ENCODE measurements at places on chromosomes 5 and 9.

- no peak for DNase-seq
Observed at GRCh38 chr9:135032868-135033460, 54.5 kb upstream of the OLFM1 start.

- no peak for DNase-seq
Observed at GRCh38 chr9:76680716-76681425, 83.4 kb upstream of the PCA3 start.

GRCh38 chr5:118611332-118611945 is 376.9 kb downstream of the DTWD2 start:
- DNase-seq = no peak

DNA sequence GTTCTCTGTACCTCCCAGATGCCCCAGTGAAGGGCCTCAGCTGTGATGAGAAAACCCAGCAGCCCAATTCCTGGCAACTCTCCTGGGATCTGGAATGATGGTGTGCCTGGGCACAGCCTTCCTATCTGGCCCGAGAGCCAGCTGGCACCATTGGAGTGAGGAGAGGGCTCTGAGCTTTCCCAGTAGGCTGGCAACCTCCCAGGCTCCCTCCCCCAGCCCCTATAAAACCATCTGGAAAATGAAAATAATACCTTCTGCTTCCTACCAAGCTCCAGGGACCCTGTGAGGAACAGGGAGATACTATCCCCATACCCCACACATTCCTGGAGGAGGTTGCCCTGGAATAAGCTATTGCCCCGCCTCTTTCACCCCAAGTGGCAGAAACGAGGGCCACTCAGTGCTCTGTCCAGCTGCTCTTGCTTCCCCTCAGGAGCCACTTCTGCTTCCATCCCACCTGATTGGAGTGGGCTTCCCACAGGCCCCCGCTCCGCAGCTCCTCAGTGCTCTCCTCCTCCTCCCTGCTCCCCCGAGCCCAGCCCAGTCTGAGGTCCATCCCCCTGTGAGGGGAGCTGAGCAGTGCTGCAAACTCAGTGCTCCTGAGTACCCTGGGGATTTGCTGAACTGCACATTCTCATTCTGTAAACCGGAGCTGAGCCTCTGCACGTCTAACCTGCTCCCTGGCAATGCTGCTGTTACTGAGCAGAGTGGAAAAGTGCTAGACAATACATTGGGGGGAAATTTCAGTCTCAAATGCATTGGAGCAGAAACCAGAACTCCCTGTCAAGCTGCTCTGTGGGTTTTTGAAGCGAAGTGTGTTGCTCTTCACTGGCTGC is 74.7 kb downstream of the THBS4 start:
- DNase-seq = no peak

DNA sequence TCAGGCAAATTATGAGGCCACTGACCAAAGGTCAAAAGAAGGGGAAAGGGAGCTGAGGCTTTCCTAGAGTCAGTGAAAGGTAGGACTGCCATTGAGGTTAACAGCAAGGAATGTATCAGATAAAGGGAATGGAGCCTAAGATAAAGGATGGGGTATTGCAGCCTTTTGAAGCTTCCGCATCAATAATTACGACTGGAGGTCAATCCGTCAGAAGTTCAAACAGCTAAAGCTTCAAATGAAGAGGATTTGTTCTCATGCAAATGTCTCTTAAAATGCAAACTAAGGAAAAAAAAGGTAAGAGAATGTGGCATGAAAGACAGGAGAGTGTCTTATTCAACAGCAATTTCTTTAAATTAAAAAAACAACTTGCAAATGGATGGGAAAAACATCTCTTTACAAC is 341.1 kb upstream of the RGMB start:
- no peak for DNase-seq

- no peak for DNase-seq
Observed at GRCh38 chr5:66814146-66814991, 218.2 kb downstream of the MAST4 start.

DNA sequence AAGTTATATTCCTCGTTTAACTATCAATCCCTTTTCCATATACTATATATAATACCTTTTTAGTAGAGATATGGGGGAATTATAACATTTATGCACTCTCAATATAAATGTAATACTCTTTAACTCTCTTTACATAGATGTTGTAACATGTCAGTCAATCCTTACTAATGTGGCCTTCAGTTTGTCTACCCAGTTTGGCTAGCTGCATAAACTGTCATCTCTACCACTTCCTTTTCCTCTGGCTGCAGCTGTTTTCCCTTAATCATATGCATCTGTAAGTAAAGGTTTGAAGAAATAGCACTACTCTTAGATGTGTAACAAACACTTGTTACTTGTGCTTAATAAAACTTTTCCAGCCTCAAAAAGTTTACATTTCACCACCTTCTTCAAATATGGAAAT is 13.4 kb downstream of the ABHD17B start:
- DNase-seq = no peak

- no peak for DNase-seq
Observed at GRCh38 chr5:30839956-30840355, 353.5 kb upstream of the CDH6 start.

DNA sequence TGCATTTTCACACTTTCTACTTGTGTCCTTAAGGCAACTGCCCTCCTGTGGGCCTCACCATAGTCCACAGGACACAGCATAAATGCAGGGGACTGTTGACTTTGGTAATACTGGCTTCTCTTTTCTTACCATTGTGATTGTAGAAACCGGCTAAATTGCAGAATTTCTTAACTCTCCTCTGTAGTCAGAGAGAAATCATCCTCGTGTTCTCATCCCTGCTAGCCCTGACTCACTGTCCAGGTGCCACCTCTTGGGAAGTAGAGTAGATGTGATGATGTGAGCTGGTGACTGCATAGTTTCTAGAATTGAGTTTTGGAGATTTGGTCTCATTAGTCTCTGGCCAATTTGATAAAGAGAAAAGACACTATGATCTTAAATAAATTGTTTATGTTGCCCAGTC is 5.5 kb downstream of the PHF24 start:
- no peak for DNase-seq

GRCh38 chr9:91371894-91372293 is 10.2 kb upstream of the AUH start:
- DNase-seq = no peak

GRCh38 chr5:142803428-142804125 is 33.4 kb downstream of the ARHGAP26 start:
- DNase-seq = no peak

GRCh38 chr9:33143241-33143661 is 23.9 kb downstream of the B4GALT1 start:
- DNase-seq = no peak

DNA sequence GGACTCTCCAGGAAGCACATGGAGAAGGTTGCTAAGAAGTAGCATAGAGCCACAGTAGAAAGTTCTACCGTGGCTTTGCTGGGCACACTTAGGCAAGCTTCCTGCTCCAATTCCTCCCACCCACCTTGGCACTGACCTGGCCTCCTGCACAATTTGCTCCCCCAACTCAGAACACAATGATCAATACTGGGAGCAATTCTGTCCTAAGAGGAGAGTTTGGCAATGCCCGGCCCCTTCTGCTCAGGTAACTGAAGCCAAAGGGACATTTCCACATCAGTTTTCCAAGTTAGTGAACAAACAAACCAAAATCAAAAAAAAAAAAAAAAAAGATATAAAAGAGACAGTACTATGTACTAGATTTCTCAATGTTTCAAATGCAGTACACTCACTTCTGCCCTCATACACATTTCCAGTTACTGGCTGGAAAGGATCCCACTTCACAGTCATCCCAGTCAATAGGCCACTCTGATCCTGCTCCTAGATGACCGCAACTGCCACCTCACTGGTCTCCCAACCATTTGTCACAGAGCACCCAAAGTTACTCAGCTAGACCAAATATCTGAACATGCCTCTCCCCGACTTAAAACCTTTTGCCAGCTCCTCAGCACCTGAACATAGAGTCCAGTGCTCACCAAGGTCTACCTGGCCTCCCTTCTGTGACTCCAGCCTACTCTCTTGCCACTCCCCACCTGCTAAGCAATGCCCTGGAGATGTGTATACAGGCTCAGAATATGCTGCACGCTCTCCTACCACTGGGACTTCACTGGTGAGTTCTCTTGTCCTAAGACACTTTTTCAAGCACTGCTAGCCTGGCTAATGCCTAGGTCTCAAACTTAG is 21.3 kb downstream of the ABCA1 start:
- no peak for DNase-seq

- DNase-seq = no peak
Observed at GRCh38 chr5:52743012-52743411, 44.7 kb upstream of the ITGA1 start.

DNA sequence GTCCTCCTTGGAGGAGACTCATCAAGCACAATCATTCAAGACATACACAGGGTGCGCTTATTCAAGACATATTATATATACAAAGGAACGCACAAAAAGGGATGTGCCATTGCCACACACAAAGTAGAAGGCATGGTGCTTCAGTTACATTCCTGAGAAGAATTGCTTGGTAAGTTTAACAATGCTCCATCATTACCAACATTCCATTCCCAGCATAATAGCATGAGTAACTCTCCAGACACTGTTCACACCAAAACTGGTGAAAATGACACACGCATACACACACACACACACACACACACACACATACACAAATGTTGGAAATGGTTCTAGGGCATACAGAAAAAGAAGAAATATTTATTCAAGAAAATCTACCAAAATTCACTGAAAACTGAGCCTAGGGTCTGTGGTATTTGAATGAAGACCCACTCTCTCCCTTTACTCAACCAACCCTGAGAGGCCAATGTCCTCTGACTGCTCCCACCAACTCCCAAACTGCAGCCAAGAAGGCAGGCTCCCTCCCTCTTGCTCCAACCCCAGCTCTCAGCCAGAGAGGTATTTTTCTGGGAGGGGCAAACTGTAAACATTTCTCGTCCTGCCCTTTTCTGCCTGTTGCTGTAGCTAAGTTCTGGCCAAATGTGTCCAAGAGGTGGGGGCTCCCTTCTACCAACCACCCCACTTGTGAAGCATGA is 19.9 kb downstream of the UGT3A1 start:
- no peak for DNase-seq

DNA sequence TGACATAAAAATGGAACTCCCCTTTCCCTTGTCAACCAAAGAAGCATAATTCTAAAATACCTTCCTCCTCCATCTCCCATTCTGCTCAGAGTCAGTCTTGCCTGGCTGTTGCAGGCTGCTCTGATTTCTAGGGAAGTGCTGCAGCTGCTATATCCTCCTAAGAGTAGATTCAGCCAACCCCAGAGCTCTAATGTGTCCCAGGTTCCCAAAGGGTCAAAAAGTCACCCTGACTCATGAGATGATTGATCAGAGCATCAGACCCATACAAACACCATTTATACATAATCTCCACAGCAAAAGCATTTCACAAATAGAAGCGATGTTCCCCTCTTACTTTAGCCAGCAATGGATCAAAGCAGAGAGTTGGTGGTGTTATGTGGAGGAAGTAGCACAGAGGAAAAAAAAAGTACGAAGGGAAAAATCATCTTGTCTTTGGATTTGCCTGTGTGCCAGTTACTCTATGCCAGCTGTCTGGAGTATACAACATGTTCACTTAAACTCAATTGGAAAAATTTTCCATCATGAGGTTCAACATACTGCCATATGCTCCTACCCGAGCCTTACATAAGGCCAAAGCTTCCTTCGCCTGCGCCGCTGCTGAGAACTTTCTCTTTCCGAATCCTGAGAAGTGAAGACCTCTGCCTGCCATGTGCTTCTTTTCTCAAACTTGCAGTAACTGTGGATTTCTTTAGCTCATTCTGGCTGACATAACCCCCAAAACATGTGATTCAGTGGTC is 258.0 kb downstream of the TLE4 start:
- no peak for DNase-seq

GRCh38 chr5:151550146-151550545 is 41.0 kb downstream of the FAT2 start:
- no peak for DNase-seq

GRCh38 chr5:40233268-40233667 is 446.4 kb upstream of the PTGER4 start:
- no peak for DNase-seq

DNA sequence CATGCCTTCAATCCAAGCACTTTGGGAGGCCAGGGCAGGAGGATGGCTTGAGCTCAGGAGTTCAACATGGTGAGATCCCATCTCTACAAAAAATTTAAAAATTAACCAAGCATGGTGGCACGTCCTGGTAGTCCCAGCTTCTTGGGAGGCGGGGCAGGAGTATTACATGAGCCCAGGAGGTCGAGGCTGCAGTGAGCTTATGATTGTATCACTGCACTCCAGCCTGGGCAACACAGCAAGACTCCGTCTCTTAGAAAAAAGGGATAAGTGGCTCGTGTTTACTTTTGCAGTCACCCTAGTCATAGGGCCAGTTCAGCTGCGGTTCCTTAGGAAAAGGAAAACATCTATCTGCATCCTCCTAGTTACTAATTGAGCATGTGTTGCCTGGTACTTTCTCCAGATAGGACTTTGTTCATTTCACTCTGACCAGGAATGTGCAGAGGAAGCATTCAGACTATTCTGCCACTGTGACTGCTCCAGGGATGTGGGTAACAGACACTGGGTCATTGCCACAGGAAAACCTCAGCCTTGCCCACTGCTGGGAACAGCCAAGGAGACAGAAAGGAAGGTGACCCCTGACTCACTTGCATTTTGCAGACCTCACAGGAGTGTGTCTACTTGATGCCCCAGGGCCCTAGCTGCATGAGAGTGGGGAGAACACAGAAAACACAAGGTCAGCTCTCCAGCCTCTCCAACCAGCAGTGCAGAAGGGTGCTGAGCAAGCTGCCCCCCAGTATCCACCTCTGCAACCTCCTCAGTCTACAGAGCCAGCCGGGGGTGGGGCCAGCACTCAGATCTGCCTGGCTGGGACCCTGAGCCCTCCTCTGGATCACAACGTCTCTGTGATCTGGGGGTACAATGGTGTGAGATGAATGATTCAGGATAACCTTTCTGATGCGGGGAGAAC is 33.9 kb upstream of the ALDH1B1 start:
- DNase-seq = no peak

- DNase-seq = no peak
Observed at GRCh38 chr9:38301376-38302106, 91.0 kb upstream of the ALDH1B1 start.

DNA sequence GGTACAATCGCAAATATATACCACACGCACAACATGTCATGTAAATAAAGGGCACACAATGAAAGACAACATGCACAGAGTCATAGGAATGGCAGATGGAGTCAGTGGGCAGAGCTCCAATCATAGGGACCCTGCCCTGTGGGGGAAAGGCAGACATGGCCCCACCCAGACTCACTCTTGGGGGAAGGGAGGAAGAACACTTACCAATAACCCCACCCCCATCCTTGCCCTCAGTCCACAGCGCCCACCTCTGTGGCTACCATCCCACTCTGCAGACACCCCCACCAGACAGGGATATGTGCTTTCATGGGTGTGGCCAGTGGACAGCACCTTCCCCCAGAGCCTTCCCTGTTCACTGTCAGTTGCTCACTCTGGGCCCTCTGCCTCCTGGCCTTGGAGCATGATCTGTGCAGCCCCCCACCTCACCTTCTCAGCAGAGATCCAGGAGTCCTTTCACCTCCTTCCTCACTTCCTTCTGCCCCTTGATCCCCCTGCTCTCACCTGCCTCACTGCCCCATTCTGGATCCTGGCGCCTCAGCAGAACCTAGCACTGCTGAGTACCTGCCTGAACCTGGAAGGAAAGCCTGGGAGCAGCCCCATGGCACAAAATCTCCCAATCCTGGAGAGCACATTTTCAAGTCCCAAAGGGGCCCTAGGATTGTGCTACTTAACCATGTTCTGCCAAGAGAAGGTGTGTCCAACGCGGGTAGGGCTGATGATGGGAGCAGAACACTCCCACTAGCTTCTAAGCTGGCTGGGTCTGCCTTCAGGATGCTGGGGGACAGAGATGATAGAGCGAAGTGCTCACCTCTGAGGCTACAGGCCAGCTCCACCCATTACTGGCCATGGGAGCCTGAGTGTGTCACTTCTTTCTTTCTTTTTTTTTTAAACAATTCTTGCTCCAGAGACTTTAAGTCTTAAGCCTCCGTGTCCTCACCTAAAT is 1.5 kb upstream of the PHF19 start:
- DNase-seq = no peak

GRCh38 chr5:141618030-141618803 is 583 bp downstream of the DIAPH1 start:
- DNase-seq = peak; percentile 25
